ENCODE measurements at places on chromosomes 12 and 14.

DNA sequence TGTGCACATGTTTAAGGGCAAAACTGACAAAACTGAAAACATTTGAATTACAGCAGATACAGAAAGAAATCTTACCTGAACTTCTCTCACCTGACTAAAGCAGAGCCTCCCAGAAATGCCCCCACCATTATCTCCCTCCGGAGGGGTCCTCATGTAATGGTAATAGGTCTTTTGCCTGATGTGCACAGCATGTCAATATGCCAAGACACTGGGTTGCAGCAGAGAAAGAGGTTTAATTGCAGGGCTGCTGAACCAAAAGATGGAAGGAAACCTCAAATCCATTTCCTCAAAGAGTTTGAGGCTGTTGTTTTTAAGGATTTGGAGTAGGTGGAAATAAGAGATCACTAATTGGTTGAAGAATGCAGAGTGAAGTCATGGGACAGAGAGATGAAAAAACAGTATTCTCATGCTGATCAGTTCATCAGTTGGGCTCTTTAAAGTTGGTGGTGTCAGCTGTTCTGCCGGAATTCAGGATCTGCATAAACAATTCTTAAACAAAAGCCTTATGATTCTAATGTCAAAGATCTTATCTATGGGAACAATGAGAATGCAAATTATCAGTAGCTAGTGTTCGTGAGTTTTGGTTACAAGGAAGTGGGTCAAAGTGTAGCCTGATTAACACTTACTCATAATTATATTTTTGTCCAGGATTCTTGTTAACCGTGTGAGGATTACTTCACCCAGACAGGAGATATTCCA is 18.2 kb downstream of the ANG start:
- DNase-seq, result no peak

DNA sequence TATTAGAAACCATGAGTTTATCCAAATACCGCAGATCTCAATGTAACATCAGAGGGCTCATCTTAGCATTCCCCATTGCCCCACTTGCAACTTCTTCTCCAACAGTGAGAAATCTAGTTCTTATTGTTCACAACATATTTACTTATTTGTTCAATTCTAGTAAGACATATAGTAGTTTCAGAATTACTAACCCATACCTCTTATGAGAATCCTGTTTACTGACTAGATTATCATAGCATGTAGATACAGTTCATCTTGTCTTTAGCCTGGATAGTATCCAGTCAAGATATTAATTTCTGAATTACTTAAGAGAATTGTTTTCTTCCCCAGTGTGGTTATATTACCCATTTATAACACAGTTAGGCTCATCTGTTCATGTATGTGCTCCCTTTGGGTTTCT is 80.6 kb downstream of the NIN start:
- no peak for DNase-seq

- no peak for DNase-seq
Observed at GRCh38 chr12:16844875-16845274, 238.9 kb upstream of the LMO3 start.

DNA sequence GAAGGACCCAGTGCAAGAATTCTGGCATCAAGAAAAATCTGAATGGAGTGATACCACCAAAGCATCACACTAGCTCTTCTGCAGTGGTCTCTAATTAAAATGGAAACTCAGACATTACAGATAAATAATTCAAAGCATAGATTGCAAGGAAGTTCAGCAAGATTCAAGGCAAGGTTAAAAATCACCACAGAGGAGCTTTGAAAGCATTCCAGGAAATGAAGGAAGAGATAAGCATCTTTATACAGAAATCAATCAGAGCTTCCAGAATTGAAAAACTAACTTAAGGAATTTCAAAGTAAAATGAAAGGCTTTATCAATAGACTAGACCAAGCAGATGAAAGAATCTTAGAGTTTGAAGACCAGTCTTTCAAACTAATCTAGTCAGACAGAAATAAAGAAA is 20.4 kb upstream of the GLIPR1 start:
- DNase-seq, result no peak

DNA sequence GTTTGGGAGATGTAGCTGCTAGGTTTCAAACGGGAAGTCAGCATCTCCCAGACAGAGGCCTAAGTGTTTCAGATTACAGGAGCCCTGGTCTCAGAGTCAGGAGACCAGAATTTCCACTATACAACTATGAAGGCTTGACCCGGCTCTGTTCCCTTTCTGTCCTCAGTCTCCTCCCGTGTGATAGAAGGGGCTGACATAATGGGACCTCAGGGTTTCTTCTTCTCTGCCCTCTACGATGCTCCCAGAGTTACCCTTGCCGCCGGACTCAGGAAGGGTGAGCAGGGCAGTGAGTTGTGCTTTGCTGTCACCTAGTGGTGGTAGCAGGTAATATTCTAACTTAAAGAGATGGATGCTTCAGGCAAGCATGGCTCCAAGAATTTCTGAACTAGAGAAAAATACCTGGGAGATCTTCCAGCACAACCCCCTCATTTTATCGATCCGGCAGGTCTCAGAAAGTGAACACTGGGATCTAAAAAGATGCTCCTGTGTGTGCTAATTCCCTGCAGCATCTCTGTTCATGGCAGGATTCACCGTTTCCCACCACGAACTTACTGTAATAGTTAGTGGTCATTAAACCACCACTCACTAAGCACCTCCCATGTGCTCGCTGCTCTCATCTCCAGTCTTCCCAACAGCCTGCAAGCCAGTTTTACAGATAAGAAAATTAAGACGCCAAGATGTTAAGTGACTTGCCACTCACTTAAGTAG is 84.4 kb downstream of the VWF start:
- no peak for DNase-seq

DNA sequence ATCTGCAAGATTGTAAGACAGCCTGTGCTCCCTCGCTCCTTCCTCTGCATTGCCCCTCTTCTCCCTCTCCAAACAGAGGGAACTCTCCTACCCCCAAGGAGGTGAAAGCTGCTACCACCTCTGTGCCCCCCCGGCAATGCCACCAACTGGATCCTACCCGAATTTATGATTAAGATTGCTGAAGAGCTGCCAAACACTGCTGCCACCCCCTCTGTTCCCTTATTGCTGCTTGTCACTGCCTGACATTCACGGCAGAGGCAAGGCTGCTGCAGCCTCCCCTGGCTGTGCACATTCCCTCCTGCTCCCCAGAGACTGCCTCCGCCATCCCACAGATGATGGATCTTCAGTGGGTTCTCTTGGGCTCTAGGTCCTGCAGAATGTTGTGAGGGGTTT is 37.4 kb downstream of the DAD1 start:
- no peak for DNase-seq

- no peak for DNase-seq
Observed at GRCh38 chr12:127270193-127270592, 996.8 kb upstream of the TMEM132C start.

- no peak for DNase-seq
Observed at GRCh38 chr14:56390859-56391258, 188.7 kb upstream of the TMEM260 start.

DNA sequence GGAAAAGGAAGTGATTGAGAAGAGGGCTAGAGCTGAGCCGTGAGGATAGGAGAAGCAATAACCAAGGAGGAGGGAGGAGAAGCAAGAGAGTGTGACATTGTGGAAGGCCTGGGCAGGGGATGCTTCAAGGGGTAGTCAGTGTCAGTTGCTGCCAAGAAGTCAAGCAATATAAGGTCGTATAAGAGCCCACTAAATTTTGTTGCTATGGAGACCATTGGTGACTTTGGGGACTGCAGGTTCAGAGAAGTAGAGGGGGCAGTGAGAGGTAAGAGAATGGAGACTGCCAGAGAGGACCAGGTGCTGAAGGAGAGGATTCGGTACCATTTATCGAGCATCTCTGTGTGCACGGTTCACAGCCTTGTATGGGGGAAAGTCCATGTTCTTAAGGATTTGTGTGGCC is 3.1 kb upstream of the ATXN3 start:
- no peak for DNase-seq

- no peak for DNase-seq
Observed at GRCh38 chr12:123659996-123660727, 10.8 kb upstream of the TCTN2 start.

DNA sequence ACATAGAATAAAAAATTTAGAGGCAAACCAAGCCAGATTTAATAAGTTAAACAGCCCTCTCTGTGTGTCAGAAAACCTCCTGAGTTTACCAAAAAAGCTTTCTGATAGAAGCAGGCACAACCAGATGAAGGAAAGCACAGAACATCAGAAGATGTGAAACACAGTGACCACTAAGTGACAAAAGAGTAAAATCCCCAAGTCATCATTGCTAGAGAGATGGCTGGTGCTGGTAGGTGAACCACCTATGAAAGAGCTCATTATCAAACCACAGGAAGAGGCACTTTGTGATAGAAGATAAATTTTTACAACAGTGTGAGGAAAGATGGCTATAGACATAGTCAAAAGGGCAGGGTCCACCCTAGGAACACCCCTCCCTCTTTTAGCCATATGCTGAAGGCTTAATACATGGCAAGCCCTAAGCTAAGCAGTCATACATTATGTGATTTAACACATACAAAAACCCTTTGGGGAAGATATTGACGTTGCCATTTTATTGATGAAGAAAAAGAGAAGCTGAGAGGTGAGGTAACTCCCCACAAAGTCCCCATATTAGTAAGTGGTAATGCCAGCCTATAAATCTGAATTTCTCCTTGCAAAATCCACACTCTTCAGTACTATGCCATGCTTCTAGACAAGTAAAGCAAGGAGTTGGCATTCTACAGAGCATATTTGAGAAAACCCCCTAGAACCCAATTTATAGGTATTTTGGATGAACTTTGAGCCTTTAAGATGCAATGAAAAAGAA is 449.9 kb downstream of the LRIG3 start:
- DNase-seq, result no peak

DNA sequence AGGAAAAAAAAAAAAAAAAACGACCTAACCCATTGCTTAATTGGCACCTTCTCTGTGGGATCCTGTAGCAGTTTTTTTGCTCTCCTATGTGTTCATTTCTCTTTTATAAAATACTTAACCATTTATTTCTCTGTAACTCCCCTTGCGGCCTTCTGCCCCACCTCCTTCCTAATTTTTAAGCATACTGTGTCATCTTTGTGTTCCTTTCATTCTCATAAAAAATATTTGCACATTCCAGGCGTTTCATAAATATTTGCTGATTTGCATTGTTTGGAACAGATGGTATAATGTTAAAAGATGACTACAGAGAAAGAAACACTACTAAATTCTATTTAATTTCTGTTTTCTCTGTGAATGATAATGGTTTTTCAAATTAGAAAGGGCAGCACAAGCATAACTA is 77.9 kb downstream of the NPAS3 start:
- DNase-seq, result no peak

DNA sequence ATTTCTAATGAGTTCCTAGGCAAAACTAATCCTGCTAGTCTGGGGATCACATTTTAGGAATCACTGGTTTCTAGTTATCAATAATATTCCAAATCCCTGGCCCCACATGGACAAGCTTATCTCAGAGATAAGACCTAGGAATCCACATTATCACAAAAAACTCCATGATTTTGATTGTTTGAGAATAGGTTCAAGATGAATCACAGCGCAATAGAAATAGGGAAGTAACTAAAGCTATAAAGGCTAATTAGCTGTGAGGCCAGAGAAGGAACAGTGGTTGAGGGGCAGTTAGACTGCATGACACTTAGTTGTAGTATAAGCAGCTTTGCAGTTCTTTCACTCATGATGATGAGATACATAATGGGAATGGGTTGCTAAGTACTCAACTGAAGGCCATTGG is 13.1 kb upstream of the ATP5F1B start:
- DNase-seq, result no peak

- DNase-seq, result no peak
Observed at GRCh38 chr12:93243689-93244513, 133.8 kb upstream of the NUDT4 start.

GRCh38 chr12:67220065-67220464 is 49.1 kb upstream of the CAND1 start:
- no peak for DNase-seq

- DNase-seq, result no peak
Observed at GRCh38 chr14:28879573-28879996, 113.0 kb downstream of the FOXG1 start.

- DNase-seq, result no peak
Observed at GRCh38 chr12:5562581-5562980, 130.7 kb downstream of the NTF3 start.

DNA sequence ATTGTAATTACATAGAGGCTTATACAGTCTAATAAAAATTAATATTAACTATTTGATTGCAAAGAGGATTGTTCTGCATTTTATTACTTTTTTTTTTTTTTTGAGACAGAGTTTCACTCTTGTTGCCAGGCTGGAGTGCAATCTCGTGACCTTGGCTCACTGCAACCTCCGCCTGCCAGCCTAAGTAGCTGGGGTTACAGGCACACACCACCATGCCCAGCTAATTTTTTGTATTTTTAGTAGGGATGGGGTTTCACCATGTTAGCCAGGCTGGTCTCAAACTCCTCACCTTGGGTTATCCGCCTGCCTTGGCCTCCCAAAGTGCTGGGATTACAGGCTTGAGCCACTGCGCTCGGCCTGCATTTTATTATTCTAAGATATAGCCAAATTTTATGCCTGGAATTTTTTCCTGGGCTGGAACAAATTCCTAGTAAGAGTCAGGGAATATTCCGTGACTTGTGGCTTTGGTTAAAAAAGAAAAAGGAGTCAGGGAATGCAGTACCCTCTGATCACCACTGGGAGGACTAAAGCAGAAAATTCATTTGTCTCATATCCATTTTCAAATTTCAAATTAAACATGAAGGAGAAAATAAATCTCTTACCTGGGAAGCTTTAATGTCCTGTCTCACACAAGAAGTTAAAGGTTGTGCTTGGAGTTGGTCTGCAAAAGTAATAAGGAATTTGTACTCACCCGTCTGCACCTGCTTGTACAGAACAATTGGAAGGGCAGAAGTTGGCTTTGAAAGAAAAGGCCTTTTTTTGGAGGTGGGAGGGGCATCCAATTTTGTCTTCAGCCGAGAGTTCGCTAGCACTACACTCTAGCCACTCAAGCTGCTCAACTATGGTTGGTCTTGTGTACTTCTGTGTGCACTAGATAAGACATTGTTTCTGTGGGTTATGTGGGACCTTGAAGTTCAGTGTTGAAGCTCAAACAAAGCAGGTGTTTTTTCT is 8.7 kb downstream of the MARK3 start:
- DNase-seq, result no peak

- DNase-seq, result no peak
Observed at GRCh38 chr12:111756681-111757080, 10.1 kb upstream of the ALDH2 start.

DNA sequence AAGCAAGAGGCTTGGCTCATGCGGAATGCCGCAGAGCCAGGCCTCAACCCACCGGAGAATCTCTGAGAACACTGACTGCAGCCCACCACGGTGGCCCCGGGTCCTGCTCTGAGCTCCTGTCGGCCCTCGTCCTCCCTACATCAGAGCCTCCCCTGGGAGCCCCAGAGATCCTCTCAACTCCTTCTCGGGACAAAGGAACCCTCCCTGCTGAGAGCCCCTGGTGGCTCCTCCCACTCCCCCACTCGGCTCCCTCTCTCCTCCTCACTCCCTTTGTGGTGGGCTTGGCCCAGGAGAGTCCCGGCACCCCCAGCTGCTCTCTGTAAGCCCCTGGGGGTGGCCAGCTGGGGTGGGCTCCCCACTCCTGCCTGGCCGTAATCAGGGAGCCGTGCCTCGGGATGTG is 11.1 kb upstream of the INF2 start:
- DNase-seq, result no peak

Measured in mesenteric fat pad (tissue), 1 donor.